ENCODE measurements at places on chromosomes 11 and 22.

GRCh38 chr11:129721685-129722084 is 94.0 kb upstream of the TMEM45B start:
- no peak for DNase-seq

- DNase-seq = no peak
Observed at GRCh38 chr11:57556041-57556440, 11.4 kb downstream of the UBE2L6 start.

DNA sequence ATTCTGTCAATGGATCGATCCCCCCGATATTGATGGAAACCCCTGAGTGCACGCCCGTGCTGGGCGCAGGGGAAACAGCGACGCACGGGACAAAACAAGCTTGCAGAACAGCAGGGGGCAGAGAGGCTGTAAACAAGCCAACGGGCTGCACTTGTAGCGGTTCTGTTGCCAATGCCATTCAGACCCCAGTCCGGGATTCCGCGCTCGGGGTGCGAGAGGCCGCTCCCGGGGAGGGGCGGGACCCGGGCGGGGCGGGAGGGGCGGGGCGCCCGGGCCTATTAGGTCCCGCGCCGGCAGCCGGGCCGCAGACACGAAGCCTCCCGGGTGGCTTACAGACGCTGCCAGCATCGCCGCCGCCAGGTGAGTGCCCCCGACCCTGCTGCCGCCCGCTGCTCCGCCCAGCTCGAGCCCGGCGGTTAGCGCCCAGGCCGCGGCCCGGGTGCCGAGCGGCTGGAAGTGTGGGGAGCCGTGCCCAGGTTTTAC is at the start of gene BIK:
Gene BIK, plus strand, starts transcription at position 307 of the 483 bp plus-strand sequence. CDS start 13,273 bp downstream, outside the sequence.
- DNase-seq = peak; percentile 18

- DNase-seq = no peak
Observed at GRCh38 chr11:14593671-14594070, 49.9 kb upstream of the PDE3B start.

- DNase-seq = no peak
Observed at GRCh38 chr11:92224407-92225124, at the start of gene FAT3. FAT3 (plus strand) TSS chr11:92224818; CDS start chr11:92352113, 127,295 bp downstream.

GRCh38 chr11:2778630-2779498 is 79.1 kb upstream of the KCNQ1OT1 start:
- no peak for DNase-seq

- DNase-seq = no peak
Observed at GRCh38 chr11:61976813-61977475, 9.5 kb upstream of the FTH1 start.
